ENCODE measurements at places on chromosomes 3 and 15.
A peak's percentile ranks its signal among the peaks of the same experiment; 100 is the strongest.

DNA sequence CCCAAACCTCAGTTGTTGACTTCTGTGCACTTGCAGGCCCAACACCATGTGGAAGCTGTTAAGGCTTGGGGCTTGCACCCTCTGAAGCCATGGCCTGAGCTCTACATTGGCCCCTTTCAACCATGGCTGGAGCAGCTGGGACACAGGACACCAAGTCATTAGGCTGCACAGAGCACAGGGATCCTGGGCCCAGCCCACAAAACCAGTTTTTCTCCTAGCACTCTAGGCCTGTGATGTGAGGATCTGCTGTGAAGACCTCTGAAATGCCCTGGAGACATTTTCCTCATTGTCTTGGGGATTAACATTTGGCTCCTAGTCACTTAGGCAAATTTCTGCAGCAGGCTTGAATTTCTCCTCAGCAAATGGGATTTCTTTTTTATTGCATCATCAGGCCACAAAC is 1255.7 kb downstream of the ZPLD1 start:
- DNase-seq = no peak

- no peak for DNase-seq
Measured at GRCh38 chr3:45477041-45477725, 88.8 kb downstream of the LARS2 start.

GRCh38 chr3:13480340-13481318 is 523 bp downstream of the HDAC11 start:
- peak; percentile 67 for DNase-seq

GRCh38 chr3:150515210-150515609 is 31.1 kb downstream of the SERP1 start:
- DNase-seq = no peak

DNA sequence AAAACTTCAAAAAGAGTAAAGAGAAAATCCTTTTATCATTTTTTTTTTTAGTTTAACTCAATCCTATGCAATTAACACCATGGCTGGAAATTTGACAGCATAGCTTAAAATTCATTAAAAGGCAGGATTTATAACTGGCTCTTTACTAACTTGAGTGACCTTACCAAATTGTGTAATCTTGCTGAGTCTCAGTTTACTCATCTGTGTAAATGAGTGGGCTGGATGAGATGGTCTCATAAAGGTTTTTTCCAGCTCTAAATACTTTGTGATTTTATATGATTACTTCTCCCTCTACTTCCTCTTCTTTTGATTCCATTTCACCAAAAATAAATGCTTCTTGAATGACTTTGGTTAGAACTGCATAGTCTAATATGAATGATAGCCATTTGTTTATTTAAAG is 234.9 kb upstream of the SATB1 start:
- no peak for DNase-seq

GRCh38 chr15:58766290-58766689 is 4.8 kb upstream of the MINDY2 start:
- no peak for DNase-seq

GRCh38 chr3:156781310-156782230 is 44.6 kb upstream of the LEKR1 start:
- no peak for DNase-seq

DNA sequence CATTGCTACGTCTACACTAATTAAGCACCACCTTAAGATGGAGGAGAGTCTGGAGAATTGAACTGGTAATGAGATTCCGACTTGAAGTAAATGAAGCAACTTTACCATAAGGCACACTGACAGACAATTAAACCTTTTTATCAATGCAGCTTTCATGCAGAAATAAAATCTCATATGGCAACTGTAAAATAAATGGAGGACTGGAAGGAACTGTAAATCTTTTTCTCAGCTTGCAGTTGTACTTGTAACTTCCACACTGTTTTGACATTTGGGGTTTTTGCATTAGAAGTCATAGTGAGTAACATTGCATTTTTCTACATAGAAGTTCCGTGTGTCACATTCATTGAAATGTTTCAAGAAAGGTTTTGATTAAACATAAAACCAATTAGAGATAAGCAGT is 705.3 kb downstream of the NLGN1 start:
- DNase-seq = no peak

GRCh38 chr3:56879436-56880215 is 77.9 kb upstream of the ARHGEF3 start:
- DNase-seq = no peak

DNA sequence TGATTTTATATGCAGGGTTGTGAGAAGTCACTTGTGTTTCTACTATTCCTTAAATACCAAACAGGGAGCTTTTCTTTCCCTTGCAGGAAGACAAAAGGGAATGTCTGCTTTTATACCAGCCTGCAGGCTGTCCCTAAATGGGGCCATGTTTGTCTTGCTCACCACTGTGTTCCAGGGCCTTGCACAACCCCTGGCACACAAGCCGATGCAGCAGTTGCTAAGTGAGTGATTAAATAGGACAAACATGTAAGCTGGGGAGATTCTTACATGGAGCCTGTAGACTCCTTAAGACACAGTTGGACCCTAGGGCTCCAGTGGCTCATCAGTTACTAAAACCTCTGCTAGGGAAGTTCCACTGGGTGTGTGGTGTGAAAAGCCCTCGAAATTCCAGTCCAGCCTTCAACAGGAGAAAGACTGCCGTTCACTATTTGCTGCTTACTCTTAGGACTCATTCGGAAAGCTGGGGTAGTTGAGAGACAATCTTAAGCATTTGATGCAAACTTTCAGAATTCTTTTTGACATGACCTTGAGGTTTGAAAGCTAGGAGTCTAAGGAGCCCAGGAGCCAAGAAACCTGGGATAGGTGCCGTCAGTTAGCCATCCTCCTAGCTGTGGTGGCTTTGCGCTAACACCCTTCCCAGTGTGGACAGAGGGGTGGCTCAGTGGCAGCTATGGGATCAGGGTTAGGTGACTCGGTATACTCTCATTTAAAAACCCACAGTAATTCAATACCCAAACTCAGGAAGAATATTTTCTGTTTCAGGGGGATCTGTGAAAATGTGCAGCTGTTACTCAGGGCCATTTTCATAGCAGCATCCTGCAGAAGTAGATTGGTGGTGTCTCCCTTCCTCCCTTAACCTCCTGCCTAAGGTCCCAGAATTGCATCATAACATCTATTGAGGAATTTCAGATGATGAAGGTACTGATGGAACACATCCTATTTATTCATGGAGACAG is 39.1 kb downstream of the SYNM start:
- DNase-seq = no peak
